ENCODE measurements at places on chromosomes 1 and 21. TPM values are rescaled to one million over a fixed set of nuclear protein-coding genes. Genes with fewer than 3 reads are reported as not detected.

The HSPA13 gene
- 174 TPM for total RNA-seq

The ITLN1 gene
- total RNA-seq = not detected

The PODN gene
- 1.2 TPM for total RNA-seq

The LCE2C gene
- total RNA-seq = not detected

The CELA2B gene
- total RNA-seq = not detected

The RGSL1 gene
- not detected for total RNA-seq

The EPHA10 gene
- total RNA-seq = 21.0 TPM

The PKP1 gene
- 0.92 TPM for total RNA-seq

The AMY1C gene
- not detected for total RNA-seq

The CYP4A11 gene
- total RNA-seq = 0.23 TPM

The MYBPH gene
- not detected for total RNA-seq

The ALX3 gene
- 0.23 TPM for total RNA-seq

The OR2L8 gene
- 2.5 TPM for total RNA-seq

The BMP8B gene
- total RNA-seq = 1.4 TPM

The A3GALT2 gene
- not detected for total RNA-seq

Measured in diencephalon (tissue), 1 donor.